HCT116 (cell line): ENCODE measurements at places on chromosomes 2 and 18. TPM values are rescaled to one million over a fixed set of nuclear protein-coding genes. Genes with fewer than 3 reads are reported as not detected.

POTEI gene
- total RNA-seq: 1.2 TPM

LOXHD1 gene
- total RNA-seq: not detected

LRP2 gene
- total RNA-seq: 0.20 TPM

KLHL29 gene
- 16.7 TPM for total RNA-seq

DCC gene
- total RNA-seq: not detected

- H3K4me3 ChIP-seq: no peak overlapping the region
- H3K36me3 ChIP-seq: no peaks in the 10 kb centered on the region
- H3K27ac ChIP-seq: no peak overlapping the region
- H3K27me3 ChIP-seq: 0 out of 2 replicates have a peak, but pooled peaks cover 4% of the 10 kb centered on the region
Measured at GRCh38 chr2:135030826-135031225, 16.4 kb downstream of the MAP3K19 start.

DNA sequence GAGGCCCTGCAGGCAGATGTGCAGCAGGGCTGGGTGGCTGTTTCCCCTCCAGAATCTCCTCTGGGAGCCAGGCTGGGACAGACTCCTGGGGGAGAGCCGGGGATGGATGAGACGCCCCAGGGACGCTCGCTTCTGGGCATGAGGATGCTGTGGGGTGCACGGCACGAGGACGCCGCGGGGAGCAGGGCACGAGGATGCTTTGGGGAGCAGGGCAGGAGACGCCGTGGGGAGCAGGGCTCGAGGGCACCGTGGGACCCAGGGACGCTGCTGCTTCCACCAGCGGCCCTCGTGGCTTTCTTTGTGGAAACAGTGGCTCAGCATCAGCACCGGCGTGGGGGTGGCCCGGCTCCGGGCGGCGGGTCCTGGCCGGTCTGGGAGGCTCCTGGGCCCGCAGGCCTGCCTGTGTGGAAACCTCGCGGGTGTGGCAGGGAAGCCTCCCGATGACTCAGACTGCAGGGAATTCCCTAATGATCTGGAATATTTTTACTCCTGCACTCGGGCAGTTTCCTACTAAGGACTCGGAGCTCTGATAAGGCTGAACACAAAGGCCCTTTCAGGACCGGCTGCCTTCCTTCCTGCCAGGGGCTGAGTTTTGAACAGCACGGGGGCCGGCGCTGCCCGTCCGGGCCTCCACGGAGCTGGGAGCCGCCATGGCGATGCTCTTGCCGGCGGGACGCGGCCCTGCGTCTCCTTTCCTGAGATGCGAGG, 62.6 kb downstream of the NFATC1 start:
- peak overlapping the region; percentile 57 for H3K27ac ChIP-seq
- peaks cover 12% of the 10 kb centered on the region for H3K4me1 ChIP-seq
- no peak overlapping the region for H3K4me3 ChIP-seq

DNA sequence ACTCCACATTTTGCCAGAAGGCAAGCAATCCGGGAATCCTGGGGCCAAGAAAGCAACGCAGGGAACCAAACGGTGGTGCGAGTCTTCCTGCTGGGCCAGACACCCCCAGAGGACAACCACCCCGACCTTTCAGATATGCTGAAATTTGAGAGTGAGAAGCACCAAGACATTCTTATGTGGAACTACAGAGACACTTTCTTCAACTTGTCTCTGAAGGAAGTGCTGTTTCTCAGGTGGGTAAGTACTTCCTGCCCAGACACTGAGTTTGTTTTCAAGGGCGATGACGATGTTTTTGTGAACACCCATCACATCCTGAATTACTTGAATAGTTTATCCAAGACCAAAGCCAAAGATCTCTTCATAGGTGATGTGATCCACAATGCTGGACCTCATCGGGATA, 26.8 kb downstream of the B3GNT2 start:
- peaks cover 5% of the 10 kb centered on the region for H3K4me1 ChIP-seq
- H3K4me3 ChIP-seq: no peak overlapping the region
